AG08396 (cell line): ENCODE measurements at places on chromosomes 2 and 18.

DNA sequence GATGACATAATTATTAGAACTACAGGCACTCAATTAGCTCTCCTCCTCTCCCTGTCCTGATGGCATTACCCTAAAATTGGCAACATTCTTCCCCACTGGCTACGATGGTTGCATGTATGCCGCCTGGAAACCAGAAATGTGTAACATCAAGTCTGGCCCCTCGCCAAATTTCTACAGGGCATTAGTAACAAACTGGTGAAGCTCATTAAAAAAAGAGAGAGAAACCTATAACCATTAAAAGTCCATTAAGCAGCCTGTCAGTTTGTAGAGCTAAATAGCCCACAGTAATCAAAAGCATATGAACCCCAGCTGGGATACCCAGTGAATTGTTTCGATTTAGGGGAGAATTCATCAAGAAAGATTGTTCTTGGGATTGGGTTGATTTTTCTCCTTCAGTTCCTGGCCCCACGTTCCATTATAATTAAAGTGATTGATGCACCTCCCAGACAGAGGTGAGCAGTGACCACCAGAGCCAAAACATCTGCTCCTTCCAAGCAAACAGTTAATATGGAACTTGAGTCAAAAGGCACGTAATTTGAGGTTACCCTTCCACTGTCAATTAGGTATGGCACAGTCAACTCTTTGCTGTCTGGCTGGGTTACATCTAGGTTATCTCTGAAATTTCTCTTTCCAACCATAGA, 208.6 kb downstream of the C1D start:
- DNase-seq: no peak

- DNase-seq: no peak
Measured at GRCh38 chr2:218744615-218745014, 34.0 kb downstream of the TTLL4 start.

GRCh38 chr18:41731884-41732283, 223.2 kb upstream of the PIK3C3 start:
- DNase-seq: no peak

- no peak for DNase-seq
Measured at GRCh38 chr18:79421275-79421857, 25.6 kb downstream of the NFATC1 start.

DNA sequence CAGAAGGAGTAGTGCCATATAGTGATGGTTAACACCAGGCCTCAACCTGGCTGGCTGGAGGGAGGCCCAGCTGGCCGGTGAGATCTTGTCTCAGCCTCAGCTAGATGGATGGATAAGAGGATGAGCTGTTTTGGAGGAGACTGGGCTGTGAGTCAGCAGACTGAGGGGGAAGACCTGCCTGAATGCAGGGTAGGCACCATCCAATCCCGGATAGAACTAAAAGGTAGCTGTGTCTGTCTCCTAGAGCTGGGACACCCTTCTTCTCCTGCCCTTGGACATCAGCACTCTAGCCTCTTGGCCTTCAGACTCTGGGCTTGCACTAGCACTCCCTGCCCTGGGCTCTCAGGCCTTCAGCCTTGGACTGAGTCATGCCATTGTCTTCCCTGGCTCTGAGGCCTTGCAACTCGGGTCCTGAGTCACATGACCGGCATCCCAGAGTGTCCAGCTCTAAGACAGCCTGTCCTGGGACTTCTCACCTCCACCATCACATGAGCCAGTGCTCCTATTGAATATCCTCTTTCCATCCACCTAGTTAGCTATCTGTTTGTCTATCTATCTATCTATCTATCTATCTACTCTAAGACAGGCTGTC, 131.3 kb downstream of the TPO start:
- DNase-seq: peak; percentile 69

DNA sequence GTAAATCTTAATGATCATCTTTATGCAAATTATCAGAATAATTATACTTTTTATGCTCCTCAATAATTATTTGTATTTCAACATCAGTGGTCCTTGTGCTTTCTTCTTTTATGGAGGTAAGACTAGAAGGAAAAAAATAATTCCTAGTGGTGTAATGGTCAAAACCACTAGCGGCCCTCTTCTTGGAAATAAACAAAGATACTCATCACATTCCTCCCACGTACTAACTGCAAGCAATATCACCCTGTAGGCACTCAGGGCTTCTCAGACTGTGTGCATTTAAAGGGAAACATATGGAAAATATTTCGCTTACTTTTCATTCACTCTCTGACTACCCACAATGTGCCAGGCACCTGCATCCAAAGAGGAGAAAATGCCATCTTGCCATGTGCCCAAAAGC, 263.7 kb downstream of the DOK6 start:
- DNase-seq: no peak

GRCh38 chr18:63169853-63170252, 149.7 kb downstream of the BCL2 start:
- DNase-seq: no peak

- no peak for DNase-seq
Measured at GRCh38 chr18:13462686-13463085, 244.1 kb downstream of the LDLRAD4 start.

DNA sequence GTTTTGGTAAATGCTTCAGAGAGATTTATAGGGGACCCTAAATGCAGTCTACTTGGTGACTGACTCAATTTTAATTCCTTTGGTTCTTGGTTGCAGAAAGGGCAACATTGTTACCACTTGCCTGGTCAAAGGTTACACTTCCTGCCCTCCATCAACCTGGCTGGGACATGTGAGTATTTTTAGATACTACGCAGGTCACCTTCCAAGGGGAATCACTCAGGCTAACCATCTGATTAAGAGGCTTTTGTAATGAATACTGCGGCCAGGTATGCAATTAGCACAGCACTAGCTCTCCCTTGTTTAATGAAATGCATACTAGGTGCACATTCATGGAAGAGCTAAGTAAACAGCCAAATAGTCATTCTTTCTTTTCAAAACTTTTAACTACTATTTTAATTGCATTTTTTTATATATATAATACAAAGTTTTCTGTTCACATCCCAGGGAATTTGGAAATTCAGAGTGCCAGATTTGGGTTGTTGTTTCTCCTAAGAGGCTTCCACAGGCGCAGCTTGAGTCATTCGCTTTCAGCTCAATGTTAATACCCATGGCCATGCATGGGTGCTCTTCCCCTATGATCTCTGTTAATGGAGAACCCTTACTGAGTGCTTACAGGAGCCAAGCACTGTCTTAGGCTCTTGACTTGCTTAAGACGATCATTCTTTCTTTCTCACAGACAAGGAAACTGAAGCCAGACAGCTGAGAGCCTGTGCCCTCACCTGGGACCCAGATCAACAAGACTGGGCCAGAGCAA, 152.2 kb downstream of the MTX2 start:
- DNase-seq: no peak

- DNase-seq: no peak
Measured at GRCh38 chr18:66867653-66868052, 263.8 kb upstream of the CDH19 start.

DNA sequence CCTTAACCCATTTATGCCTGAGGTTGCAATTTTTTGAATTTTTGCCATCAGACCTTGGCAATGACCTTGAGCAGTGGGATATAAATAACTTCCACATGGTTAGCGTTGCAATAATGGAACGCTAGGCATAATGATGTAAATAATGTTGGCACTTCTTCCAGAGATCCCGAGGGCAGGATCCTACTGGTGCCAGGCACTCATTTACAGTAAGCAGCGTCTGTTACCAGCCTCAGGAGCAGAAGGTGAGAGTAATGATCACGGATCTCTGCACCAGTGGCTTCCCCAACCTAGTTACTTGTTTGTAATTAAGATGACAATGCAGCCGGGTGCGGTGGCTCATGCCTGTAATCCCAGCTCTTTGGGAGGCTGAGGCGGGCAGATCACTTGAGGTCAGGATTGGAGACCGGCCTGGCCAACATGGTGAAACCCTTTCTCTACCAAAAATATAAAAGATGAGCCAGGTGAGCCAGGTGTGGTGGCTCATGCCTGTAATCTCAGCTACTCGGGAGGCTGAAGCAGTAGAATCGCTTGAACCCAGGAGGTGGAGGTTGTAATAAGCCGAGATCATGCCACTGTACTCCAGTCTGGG, 41.9 kb downstream of the CPO start:
- no peak for DNase-seq

DNA sequence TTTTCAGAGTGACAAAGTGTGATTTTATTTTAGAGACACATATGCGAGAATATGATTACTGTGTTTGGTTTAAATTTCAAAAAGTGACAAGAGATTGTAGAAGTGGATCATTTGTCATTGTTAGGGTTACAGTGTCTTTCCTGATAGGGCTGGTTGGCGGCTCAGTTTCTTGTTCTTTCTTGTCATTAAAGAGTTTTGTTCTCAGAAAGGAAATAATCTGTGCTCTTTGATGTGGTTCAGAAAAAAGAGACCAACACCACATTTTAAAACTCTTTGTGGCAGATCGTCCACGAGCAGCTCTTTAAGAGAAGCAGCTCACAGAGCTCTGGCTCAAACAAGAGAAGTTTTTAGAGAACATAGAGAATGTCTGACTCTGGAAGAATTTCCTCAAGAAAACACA, 45.6 kb upstream of the ZNF532 start:
- DNase-seq: no peak

GRCh38 chr2:64610316-64610855, 43.3 kb downstream of the SERTAD2 start:
- no peak for DNase-seq

DNA sequence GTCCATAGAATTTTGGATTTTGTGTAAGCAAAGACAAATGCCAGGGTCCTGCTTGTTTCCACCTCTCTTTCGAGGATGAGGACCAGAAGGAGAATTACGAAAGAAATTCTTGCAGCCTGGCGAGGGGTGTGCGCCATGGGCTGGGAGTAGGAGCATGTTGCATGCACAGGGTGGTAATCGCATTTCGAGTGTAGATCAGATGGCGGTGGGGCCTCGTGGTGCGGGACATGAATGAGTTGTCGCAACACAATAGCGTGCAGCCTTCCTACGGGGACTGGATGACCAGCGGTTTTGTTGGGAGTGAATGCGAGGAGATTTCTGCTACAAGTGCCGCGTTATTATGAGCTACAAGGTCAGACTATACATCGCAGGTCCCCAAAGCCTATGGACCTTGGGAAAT, 4.2 kb upstream of the EN1 start:
- DNase-seq: no peak

- DNase-seq: no peak
Measured at GRCh38 chr2:131493199-131493968, 1.2 kb upstream of the MZT2A start.

DNA sequence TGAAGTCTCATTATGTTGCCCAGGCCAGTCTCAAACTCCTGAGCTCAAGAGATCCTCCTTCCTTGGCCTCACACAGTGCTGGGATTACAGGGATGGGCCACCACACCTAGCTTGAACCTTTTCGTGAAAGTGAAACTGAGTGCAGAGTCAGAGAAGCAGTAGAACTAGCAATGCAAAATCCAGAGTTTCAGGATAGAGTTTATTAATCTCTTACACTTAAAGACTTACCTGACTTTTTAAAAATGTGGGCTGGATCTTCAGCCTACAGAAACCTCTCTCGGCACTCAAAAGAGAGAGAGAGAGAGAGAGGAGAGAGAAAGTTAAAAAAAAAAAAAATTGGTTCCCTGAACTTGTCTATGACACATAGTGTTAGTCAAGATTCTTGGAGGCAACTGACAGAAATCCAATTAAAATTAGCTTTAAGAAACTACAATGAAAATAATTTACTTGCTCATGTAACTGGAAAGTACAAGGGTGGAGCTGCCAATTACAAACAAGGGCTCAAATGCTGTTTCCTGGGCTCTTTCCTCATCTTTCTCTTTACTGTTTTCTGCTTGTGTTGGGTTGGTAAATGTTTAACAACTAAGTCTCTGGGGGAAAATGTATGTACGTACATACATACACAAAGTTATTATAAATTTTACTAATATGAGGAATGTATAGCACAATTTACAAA, 98.1 kb upstream of the CERS6 start:
- no peak for DNase-seq

DNA sequence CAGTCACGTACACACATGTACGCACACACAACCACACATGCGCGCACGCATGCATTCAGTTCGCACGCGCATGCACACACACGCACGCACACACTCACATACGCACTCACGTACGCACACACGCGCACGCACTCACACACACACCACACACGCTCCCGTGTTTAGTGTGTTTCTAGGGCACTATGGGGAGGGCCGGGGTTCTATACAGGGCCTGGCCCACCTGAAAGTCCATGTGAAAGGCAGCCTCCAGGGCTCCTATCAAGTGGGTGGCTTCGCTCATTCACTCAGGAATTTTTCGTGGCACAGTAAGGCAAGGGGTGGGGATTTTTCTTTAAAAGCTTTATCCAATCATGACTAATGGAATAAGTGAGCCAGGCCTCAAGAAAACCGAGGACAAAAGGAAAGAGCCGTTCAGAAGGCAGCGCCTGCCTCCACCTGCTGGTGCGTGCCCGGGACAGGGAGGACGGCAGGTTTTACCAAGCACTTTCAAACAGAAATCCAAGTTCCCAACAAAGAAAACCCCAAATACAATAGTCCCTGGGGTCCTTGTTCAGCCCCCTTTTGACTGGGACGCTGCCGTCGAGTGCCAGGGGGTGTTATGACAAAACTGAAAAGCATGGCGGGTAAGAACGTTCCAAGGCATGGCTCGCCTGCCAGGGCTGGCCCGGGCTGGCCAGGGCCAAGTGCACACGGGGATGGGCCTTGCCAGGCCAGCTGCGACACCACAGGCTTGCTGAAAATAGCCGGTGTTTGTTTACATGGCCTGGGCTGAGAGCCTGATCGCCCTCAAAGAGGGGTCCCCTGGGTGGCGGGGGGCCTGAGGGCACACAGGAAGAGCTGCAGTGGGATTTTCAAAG, 110.0 kb downstream of the HDAC4 start:
- DNase-seq: peak; percentile 54
